Stimulated activated CD8-positive, alpha-beta memory T cell treated with anti-CD3 and anti-CD28 coated beads, Interleukin-7, amount 100 ng/mL, for 4 hours (primary cell): ENCODE measurements at places on chromosomes 11 and 22.
A peak's percentile ranks its signal among the peaks of the same experiment; 100 is the strongest.

DNA sequence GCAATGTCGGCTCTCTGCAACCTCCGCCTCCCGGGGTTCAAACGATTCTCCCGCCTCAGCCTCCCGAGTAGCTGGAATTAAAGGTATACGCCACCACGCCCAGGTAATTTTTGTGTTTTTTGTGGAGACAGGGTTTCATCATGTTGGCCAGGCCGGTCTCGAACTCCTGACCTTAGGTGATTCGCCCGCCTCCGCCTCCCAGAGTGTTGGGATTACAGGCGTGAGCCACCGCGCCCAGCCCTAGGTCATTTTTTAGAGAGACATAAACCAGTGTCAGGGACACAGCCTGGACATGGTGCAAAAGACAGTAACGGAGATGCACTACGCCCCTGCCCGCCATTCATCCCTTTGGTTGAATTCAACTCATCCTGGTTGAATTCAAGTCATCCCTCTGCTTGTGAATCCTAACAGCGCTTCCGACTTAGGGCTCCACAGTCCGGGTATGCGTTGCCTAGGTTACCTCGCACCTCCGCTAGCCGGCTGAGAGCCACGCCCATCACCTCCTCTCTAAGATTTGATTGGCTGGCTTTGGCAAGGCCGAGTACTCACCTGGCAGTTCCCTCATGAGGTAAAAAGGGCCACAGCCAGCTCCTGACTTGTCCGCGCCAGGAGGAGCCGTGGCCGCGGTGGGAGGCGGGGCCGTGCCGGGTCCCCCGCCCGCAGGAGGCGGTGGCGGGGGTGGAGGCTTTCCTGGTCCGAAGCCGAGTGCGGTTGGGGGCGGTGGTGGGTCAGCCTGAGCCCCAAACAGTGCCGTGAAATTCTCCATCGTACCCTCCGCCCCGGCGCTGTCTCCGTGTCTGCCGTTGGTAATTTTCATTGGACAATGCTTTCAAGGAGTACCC lies at the start of gene MED19:
Gene MED19, minus strand, starts transcription at position 802 of the 842 bp plus-strand sequence. Its CDS starts 36 bp downstream, at position 766.
- DNase-seq, result peak; percentile 61

DNA sequence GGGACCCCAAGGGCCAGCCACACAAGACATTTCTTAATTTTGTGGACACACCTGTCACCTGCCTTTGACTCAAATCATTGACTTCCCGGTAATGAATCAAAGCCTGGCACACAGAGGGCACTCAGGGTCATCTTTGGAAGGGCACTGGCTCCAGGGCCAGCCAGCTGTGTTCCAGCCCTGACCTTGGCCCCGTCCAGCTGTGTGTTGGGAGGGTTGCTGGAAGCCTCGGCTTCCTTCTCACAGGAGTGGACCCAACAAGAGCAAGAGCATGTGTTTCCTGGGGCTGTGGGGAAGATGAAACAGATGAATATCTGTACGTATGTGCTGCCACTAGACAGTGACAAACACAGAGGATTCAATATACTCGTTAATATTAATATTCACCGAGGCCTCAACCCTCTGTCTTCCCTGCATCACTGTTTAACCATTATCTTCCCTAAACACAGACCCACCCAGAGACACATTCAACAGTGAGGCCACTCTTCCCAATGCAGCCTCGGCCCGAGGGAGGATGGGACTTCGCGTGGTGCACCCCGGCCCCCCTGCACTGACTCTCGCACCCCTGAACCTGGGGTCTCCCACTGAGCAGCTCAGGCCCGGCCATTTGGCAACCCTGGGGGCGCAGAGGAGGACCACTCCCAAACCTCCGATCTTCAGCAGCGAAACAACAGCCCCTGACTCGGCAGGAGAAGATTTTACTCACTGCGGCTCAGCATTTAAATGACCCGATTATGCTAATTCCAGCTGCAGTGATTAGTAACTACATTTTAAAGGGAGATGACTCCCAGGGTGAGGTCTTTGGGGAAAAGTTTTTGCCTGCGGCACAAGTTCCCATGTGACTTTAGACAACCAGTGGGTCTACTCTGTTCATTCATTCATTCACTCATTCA lies 45.7 kb downstream of the PHF21B start:
- DNase-seq, result no peak

DNA sequence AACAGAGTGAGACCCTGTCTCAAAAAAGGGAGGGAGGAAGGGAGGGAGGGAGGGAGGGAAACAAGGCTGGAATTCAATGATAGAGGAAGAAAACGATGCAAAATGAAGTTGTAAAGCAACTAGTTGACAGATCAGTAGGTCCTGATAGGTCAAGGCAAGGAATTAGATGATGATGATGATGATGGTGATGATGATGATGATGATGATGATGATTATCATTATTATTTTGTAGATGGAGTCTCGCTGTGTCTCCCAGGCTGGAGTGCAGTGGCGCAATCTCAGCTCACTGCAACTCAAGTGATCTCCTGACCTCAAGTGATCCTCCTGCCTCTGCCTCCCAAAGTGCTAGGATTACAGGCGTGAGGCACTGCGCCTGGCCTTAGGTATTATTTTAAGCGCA lies 11.3 kb upstream of the L3MBTL2 start:
- no peak for DNase-seq

DNA sequence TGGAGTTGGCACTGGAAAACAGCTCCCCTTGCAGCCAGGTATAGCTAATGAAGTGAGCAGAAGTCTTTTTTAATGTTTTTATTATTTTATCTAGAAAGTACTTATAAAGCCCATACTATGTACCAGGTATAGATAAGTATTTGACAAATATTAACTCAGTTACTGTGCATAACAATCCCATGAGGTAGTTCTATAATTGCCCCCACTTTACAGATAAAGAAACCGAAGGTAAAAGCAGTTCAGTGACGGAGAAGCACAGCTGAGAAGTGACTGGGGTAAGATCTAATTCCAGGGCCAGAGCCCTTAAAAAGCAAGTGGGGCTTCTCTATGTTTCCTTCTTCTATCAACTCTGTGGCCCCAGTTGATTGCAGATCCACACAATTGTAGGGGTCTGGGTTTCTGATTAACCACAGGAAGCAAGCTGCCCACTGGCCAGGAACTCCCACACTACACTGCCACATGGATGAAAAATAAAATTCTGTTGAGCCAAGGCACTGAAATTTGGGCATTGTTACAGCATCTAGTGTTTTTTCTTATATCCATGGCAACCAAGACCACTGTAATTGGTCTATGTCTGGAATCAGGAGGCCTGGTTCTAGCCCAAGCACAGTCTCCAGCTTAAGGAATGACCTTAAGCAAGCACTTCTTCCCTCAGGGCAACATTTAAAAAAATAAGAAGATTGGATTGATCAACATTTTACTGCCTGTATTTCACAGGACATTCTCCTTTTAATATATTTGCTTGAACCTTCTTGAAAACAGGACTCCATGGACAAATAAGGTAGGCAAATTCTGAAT lies 55.3 kb upstream of the TEAD1 start:
- no peak for DNase-seq
